ENCODE measurements at places on chromosomes 12 and 14. TPM values are rescaled to one million over a fixed set of nuclear protein-coding genes. Genes with fewer than 3 reads are reported as not detected.

- no peaks in the 10 kb centered on the region for H3K4me1 ChIP-seq
- H3K36me3 ChIP-seq = no peaks in the 10 kb centered on the region
- DNase-seq = no peak
- H3K4me3 ChIP-seq = no peak overlapping the region
- H3K27me3 ChIP-seq = no peaks in the 10 kb centered on the region
Measured at GRCh38 chr14:79413734-79414428, 797.4 kb downstream of the DIO2 start.

GRCh38 chr12:32025906-32026305, 66.7 kb downstream of the RESF1 start:
- H3K27me3 ChIP-seq = no peaks in the 10 kb centered on the region
- H3K4me3 ChIP-seq = no peak overlapping the region
- no peak for DNase-seq

GRCh38 chr14:39474416-39474911, 42.2 kb upstream of the FBXO33 start:
- no peaks in the 10 kb centered on the region for H3K4me1 ChIP-seq
- H3K27me3 ChIP-seq = no peaks in the 10 kb centered on the region
- DNase-seq = no peak
- H3K36me3 ChIP-seq = no peaks in the 10 kb centered on the region
- no peak overlapping the region for H3K4me3 ChIP-seq

DNA sequence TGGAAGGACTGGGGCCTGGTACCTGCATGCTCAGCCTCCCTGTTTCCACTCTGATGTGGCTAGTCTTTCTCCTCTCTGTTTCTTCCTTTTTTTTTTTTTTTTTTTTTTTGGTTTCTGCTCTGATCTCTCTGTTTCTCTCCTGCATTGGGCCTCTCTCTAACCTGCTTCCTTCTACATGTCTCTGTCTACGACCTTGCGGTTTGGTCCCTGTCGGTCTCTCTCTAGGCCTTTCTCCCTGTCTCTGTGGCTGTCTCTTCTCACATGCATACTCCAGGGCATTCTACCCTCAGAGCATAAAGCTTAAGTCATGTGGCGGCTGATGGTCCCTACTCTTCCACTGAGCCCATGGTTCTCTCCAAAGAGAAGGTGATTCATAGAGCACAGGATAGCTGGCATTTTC, 1096.6 kb downstream of the BCL11B start:
- no peak overlapping the region for H3K4me3 ChIP-seq
- H3K27ac ChIP-seq = no peak overlapping the region
- no peaks in the 10 kb centered on the region for H3K4me1 ChIP-seq

- H3K4me3 ChIP-seq = peak overlapping the region; percentile 45
- no peak overlapping the region for H3K27ac ChIP-seq
- H3K4me1 ChIP-seq = peaks cover 11% of the 10 kb centered on the region
- no peak for DNase-seq
Measured at GRCh38 chr14:92323916-92324818, 1.2 kb downstream of the SLC24A4 start.

- no peak for DNase-seq
- no peaks in the 10 kb centered on the region for H3K4me1 ChIP-seq
- H3K27me3 ChIP-seq = no peaks in the 10 kb centered on the region
- H3K27ac ChIP-seq = no peak overlapping the region
Measured at GRCh38 chr12:63090716-63091115, 60.3 kb downstream of the AVPR1A start.

GRCh38 chr12:31737763-31738162, 8.9 kb upstream of the AMN1 start:
- DNase-seq = no peak
- H3K36me3 ChIP-seq = no peaks in the 10 kb centered on the region
- no peak overlapping the region for H3K4me3 ChIP-seq
- no peak overlapping the region for H3K27ac ChIP-seq
- peaks cover 13% of the 10 kb centered on the region for H3K4me1 ChIP-seq

- H3K27ac ChIP-seq = peak overlapping the region; percentile 75
- H3K27me3 ChIP-seq = peaks cover 43% of the 10 kb centered on the region
- DNase-seq = no peak
- H3K36me3 ChIP-seq = no peaks in the 10 kb centered on the region
- H3K4me3 ChIP-seq = peak overlapping the region; percentile 51
- H3K4me1 ChIP-seq = no peaks in the 10 kb centered on the region
Measured at GRCh38 chr14:104115691-104116287, 22.6 kb upstream of the KIF26A start.

DNA sequence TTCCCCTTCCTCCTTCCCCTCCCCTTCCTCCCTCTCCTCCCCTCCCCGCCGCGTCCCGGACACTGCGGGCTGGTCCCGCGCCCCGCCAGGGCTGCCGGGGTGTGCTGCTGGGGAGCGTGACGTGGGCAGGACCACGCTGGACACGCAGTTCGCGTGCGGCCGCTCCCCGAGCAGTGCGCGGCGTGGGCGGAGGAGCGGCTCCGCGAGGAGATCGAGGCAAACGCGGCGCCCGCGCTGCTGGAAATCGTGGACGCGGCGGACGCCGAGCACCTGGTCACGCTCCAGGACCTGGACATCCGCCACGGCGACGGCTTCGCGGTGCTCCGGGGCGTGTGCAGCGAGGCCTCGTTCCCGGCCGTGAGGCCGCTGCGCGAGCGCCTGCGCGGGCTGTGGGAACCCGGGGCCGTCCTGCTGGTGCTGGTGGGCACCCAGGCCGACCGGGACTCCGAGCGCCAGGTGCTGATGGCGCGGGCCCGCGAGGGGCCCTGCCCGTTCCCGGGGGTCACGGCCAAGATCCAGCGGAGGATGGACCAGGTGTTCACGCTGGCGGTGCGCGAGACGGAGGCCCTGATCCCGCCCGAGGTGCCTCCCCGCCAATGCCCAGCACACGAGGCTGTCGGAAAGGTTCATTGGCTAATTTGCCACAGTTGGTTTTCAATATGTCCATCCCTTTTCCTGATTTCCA, 84.3 kb downstream of the TNFAIP2 start:
- H3K4me1 ChIP-seq = peaks cover 5% of the 10 kb centered on the region
- DNase-seq = peak; percentile 73
- H3K36me3 ChIP-seq = no peaks in the 10 kb centered on the region
- H3K27me3 ChIP-seq = peaks cover 19% of the 10 kb centered on the region
- peak overlapping the region; percentile 76 for H3K27ac ChIP-seq

- DNase-seq = no peak
- H3K4me3 ChIP-seq = no peak overlapping the region
- H3K27me3 ChIP-seq = peaks cover 100% of the 10 kb centered on the region
- H3K36me3 ChIP-seq = no peaks in the 10 kb centered on the region
- H3K27ac ChIP-seq = no peak overlapping the region
- peaks cover 29% of the 10 kb centered on the region for H3K4me1 ChIP-seq
Measured at GRCh38 chr12:53991077-53991460, 6.1 kb downstream of the HOXC10 start.

The BATF gene
- 4.9 TPM for total RNA-seq

The AKAP6 gene
- total RNA-seq = 7.7 TPM

The CYP46A1 gene
- total RNA-seq = 1.3 TPM

The ASPG gene
- 5.3 TPM for total RNA-seq

The SYNDIG1L gene
- 2.9 TPM for total RNA-seq

The P2RX7 gene
- total RNA-seq = 20.1 TPM

Measured in upper lobe of right lung (tissue), 1 donor.